Tongue (tissue), 3 donors: ENCODE measurements at places on chromosomes 1 and 21.

DNA sequence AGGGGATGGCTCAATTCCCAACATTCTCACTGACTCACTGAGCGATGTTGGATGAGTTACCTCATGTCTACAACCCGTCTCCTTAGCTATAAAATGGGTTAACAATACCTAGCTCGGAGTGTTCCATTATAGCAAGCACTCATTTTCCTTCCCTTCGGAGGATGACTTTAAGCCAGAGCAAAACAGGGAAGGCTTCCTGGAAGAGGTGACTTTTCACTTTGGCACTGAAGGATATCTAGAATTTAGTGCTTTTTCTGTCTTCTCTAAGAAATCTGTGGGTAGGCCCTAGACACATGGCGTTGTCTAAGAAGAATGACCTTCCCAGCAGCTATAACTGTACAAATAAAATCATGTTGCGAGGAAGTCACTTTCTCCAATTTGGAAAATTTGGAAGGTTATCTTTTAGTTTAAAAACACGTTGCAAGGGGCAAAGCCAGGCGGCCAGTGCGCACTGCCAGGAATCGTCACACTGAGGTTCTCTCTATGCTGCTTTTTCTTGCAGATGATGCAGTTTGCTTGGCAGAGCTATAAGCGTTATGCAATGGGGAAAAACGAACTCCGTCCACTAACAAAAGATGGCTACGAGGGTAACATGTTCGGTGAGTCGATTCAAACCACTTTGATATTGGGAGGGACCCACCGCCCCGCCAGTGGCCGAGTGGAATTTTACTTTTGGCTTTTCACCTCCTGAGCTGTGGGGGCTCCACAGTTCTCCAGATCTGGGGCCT, 69.5 kb downstream of the MAN1C1 start:
- DNase-seq: no peak

DNA sequence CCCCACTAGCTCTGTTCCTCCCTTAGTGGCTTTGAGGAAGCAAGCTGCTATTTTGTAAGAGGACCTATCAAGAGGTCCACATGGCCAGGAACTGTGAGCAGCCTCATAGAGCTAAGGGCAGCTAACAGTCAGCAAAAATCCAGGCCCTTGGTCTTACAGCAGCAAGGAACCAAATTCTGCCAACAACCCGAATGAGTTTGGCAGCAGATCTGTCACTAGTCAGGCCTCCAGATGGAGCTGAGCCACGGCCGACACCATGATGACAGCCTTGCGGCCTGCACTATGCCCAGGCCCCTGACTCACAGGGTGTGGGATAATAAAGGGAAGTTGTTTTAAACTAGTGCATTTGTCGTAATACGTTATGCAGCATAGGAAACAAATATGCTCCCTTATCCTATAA, 28.0 kb upstream of the H3-3A start:
- DNase-seq: peak; percentile 83

DNA sequence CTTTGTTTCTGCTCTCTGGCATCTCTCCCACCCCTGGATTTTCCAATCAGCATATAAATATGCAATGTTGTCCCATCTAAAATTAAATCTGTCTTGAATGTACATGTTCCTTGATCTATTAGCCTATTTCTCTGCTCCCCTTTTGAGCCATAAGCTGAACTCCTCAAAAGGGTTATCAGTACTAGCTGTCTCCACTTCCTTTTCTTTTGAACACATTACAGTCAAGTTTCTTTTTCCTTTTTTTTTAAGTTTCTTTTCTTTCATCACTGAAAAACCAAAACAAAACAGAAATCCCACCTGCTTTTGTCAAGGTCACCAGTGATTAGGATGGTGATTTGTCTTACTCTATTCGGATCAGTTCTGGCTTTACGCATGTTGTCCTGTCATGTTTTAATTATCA, 29.3 kb downstream of the XCL2 start:
- DNase-seq: no peak

GRCh38 chr1:87042111-87042811, 127.8 kb downstream of the HS2ST1 start:
- no peak for DNase-seq

GRCh38 chr1:40380817-40381216, 7.3 kb downstream of the SMAP2 start:
- no peak for DNase-seq

GRCh38 chr1:45722809-45723208, 27.6 kb downstream of the IPP start:
- DNase-seq: no peak

GRCh38 chr21:31176080-31176551, 137.8 kb upstream of the KRTAP19-8 start:
- DNase-seq: no peak

- DNase-seq: peak; percentile 46
Observed at GRCh38 chr1:200351826-200352549, 57.8 kb downstream of the ZNF281 start.

DNA sequence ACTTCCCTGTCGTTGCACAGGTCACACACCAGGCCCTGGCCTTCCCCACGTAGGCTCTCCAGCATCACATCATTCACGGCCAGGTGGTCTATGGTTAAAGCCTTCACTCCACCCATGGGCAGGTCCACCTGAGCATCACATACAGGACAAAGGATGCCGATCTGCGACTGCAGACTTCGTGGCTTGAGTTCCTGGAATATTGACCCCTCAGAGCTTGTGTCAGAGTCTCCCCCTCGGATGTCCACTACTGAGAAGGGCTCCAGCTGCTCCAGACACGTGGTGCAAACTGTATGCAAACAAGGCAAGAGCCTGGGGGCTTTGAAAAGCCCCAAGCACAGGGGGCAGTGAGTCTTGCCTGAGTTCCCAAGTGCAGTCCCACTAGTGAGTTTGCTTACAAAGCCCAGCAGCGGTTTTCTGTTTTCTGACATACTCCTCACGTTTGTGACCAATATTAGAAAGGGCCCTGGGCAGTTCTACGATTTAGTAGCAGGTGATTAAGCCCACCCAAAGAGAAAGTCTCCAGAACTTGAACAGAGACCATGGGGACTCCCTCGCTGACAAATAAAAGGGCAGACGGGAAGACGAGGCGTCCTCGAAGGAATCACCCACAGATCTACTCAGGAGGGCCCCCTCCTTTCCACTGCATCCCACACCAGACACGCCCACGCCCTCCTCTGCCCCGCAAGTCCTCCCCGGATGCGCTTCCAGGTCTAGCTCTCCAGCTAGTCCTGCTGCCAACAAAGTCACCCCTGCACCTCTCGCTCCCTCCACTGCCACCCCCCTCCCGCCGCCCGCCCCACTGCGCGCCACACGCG, 568 bp downstream of the TRIM45 start:
- peak; percentile 61 for DNase-seq

DNA sequence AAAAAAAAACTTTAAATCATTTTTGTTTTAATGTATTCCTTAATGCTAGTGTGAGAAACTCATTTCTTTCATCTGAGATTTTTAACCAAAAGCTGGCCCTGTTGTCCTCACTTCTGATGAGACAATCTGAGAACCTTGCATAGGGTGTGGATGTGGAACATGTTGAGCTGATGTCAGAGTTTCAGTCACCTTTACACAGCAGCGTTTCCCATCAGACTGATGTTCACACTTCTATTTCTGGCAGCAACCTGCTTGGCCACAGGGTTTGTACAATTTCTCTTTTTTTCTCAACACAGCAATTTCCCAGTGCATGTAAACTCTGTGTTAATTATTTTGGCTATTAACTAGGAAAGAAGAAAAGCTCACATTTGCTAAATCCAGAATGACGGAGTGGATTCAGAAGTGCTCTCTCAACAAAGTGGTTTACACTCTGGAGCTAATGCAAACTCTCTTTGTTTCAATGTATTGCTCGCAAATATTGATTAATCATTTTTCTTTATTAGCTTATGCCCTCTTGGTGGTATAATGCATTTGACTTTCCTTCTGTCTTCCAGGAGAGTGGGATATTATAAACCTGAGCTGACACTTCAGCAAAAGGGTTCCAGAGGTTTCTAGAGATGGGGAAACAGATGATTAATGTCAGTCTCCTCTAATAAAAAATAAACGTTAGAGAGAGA, 70.5 kb upstream of the HSPA13 start:
- no peak for DNase-seq

DNA sequence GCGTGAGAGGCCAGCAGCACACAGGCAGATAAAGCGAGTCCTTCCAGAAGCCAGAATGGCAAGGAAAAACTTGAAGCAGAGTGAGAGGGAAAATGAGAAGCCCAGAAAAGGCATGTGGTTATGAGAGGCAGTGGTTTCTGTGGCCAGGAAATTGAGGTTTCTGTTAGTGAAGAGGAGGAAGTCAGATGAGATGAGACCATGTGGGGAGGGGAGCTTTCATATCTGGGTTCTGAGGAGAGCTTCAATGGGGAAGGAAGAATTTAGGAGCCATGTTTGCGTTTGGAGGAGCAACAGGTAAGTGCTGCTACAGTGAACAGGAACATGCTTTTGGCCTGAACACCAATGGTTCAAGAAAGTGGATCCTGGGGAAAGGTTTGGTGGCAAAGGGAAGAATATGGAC, 6.1 kb upstream of the CD1A start:
- peak; percentile 15 for DNase-seq

DNA sequence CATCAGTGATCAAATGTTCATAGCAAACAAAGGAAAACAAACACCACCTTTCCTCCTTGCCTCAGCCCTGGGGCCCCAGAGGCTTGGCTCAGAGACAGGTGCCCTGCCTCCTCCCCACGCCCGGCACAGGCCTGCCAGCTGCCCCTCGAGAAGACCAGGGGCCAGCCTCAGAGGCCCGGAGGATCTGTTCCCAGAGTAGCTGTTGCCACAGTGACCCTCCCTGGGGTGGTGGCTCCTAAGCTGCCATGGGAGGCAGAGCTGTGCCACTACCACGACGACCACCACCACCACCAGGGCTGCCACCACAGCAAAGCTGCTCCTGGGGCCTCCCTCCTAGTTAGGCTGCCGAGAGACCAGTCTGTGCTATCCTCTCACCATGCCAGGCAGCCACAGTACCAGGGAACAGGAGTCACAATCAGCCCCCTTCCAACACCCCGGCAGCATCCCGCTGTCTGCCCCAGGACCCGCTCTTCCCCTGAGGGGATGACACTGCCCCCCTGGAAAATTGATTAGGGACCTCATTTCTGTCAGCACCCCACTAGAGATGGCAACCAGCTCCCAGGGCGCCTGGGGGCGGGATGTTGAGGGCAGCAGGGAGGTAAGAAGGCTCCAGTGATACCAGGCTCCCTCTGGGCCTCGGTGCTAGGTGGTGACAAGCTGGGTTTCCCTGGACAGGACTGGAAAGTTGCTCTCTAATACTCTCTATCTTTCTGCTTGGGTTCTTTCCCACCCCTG, 30.5 kb downstream of the KCNC4 start:
- DNase-seq: peak; percentile 57

DNA sequence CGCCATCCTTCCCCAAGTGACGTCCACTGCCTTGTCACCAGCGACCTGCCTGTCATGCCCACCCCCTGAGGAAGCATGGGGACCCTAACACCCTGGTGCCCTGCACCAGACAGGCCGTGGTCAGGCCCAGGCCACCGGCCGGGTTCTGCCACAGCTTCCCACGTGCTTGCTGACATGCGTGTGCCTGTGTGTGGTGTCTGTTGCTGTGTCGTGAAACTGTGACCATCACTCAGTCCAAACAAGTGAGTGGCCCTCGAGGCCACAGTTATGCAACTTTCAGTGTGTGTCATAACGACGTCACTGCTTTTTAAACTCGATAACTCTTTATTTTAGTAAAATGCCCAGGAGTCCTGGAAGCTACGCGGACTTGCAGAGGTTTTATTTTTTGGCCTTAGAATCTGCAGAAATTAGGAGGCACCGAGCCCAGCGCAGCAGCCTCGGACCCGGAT, 8.5 kb upstream of the CTRC start:
- DNase-seq: no peak

DNA sequence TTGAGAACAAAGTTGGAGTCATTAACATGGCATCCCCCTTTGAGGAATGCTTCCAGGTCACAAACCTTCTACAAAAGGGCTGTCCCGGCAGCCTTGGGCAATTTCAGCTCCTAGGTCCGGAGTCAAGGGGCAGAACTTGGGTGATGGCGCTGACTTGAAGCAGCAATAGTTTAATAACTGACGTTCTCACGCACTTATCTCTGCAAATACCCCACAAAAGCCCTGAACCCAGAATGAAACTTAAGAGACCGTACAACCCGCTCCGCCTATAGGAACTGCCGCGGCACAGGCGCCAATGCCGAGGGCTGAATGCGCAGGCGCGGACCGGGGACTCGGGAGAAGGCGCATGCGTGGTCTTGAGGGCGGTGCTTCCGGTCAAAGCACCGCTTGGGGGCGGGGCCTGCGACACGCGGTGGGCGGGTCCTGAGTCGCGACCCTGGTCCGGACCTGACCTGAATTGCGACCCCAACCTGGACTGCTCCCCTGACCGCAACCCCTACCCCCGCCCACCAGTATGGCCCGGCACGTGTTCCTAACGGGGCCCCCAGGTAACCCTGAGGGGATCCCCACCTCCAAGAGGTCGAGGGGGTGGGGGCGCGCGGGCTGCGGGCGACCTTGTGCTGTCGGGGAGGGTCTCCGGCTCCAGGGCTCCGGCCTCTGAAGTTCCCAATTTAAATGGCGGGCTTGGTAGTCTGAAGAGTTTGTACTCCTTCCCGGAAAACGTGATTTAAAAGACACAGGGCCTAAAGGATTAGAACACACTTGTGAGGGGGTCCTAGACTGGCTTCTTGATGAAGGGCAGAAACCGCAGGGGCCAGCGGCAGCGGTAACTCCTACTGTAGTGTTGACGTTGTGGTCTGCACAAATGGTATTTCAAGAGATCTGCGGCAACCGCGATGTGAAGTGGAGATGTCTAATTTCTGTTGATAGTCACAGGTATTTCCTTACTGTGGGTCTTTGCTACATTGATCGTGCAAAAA, at the start of gene NTPCR:
TSS of gene NTPCR (plus strand) at position 415 of the 980 bp plus-strand sequence. CDS start at position 515, 100 bp downstream.
- DNase-seq: peak; percentile 98

GRCh38 chr1:160428655-160429054, 28.3 kb downstream of the VANGL2 start:
- peak; percentile 55 for DNase-seq

DNA sequence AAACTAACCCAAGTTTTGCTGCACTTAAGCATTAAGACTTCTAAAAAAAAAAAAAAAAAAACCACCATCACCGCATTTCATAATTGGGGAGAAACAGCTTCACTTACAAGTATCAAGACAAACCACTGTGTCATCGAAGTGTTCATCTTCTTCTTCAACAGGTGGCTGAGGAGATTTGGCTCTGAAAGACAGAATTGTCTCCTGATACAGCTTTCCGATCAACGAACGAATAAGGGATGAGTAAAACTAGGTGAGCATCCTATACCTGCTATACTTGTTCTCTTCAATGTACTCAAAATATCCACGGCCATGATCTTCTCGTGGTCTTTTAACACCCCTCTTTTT, 2.0 kb downstream of the HNRNPU start:
- no peak for DNase-seq

GRCh38 chr1:228171221-228171891, 5.8 kb downstream of the IBA57 start:
- no peak for DNase-seq

DNA sequence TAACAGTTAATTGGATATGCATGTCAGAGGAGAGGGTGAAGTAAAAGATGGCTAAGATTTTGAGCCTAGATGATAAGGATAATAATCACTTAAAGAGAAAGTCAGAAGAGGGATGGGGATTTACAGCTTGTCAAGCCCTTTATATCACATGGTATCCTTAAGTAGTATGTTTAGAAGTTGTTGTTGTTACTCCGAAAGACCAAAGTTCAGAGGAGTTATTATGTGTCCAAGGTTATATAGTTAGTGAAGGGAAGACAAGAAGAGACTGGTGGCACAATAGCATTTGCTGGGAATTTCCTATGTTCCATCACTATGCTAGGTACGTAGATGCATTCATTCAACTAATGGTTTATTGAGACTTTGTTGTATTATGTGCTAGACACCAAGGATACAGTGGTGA, 30.8 kb upstream of the AGO1 start:
- DNase-seq: no peak
